ENCODE measurements at places on chromosomes 6 and 20. TPM values are rescaled to one million over a fixed set of nuclear protein-coding genes. Genes with fewer than 3 reads are reported as not detected.

- H3K4me1 ChIP-seq, result peaks cover 33% of the 10 kb centered on the region
- H3K36me3 ChIP-seq, result no peaks in the 10 kb centered on the region
- DNase-seq, result peak; percentile 34
- H3K27ac ChIP-seq, result no peak overlapping the region
- H3K27me3 ChIP-seq, result no peaks in the 10 kb centered on the region
- H3K4me3 ChIP-seq, result no peak overlapping the region
Observed at GRCh38 chr20:34880215-34880850, 3.9 kb downstream of the ACSS2 start.

TP53TG5 gene
- total RNA-seq, result not detected

GRCh38 chr20:20933142-20933958, 172.8 kb downstream of the LINC00237 start:
- no peaks in the 10 kb centered on the region for H3K27me3 ChIP-seq
- no peak for DNase-seq
- H3K27ac ChIP-seq, result no peak overlapping the region
- H3K4me3 ChIP-seq, result no peak overlapping the region

UFL1 gene
- total RNA-seq, result 17.7 TPM

DNA sequence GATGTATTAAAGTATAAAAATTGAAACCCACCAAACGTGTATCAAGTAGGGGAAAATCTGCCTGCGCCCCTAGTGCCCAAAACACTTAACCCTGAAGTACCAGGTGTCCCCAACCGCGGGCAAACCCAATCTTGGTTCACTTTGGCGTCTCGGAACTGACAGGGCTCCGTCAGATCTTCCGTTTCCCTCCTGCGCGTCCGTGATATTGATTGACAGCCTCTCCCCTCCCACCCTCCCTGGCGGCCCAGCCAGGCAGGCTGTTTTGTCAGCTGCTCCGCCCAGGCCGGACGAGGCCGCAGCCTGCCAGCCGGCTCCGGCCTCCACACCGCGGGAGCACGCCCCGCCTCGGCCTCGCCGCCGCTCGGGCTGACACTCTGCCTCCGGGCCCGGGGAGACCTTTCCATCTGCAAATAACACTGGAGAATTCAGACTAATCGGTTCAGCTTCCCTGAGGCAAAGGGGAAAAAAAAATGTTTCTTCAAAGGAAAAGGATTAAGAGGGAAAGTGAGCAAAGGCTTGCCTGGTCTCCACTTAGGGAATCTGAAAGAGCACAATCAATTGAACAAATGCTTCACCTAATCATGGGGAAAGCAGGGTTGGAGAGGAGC, 234.9 kb upstream of the MCHR2 start:
- DNase-seq, result no peak
- peaks cover 14% of the 10 kb centered on the region for H3K4me1 ChIP-seq
- H3K27me3 ChIP-seq, result no peaks in the 10 kb centered on the region
- no peaks in the 10 kb centered on the region for H3K36me3 ChIP-seq

SPATS1 gene
- total RNA-seq, result not detected

SMLR1 gene
- total RNA-seq, result not detected

GRCh38 chr6:82084324-82084920, 163.1 kb downstream of the IBTK start:
- no peak overlapping the region for H3K27ac ChIP-seq
- H3K27me3 ChIP-seq, result no peaks in the 10 kb centered on the region
- no peaks in the 10 kb centered on the region for H3K4me1 ChIP-seq
- no peak for DNase-seq
- no peaks in the 10 kb centered on the region for H3K36me3 ChIP-seq

DNA sequence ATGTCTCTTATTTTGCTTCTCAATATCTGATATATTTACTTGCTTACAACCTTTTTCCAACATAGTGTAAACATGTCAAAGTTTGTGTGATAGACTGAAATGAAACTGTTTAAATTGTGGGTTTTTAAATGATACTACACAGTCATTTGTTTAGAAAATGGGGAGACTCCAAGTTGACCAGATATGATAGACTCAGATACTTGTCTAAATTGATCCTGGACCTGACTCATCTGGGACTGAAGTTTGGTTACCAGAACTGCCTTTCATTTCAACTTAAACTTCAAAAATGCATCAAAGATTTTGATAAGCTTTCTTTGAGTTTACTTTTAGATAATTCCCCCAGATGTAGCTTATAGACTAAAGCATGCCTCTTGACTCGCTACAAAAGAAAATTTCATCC, 27.0 kb upstream of the PRL start:
- no peak overlapping the region for H3K4me3 ChIP-seq
- H3K27ac ChIP-seq, result no peak overlapping the region
- no peaks in the 10 kb centered on the region for H3K27me3 ChIP-seq
- no peaks in the 10 kb centered on the region for H3K36me3 ChIP-seq
- DNase-seq, result no peak
- peaks cover 12% of the 10 kb centered on the region for H3K4me1 ChIP-seq

DNA sequence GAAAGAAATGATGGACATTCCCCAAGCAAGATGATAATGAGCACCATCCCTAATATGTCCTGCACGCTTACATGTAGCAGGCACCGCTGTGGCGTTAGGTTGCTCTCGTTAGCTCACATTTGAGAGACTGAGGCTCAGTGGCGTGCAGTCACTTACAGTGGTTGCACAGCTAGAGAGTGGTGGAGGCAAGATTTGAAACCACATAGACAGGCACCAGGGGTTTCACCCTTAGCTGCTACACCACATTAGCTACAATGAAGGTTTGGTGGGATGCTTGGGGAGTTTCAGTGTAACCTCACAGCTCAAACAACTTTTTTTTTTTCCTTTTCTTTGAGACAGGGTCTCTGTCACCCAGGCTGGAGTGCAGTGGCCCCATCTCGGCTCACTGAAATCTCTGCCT, 3.7 kb downstream of the COX4I2 start:
- no peaks in the 10 kb centered on the region for H3K36me3 ChIP-seq
- no peaks in the 10 kb centered on the region for H3K4me1 ChIP-seq
- no peak overlapping the region for H3K27ac ChIP-seq
- DNase-seq, result no peak

TDRD6 gene
- 0.49 TPM for total RNA-seq

DNA sequence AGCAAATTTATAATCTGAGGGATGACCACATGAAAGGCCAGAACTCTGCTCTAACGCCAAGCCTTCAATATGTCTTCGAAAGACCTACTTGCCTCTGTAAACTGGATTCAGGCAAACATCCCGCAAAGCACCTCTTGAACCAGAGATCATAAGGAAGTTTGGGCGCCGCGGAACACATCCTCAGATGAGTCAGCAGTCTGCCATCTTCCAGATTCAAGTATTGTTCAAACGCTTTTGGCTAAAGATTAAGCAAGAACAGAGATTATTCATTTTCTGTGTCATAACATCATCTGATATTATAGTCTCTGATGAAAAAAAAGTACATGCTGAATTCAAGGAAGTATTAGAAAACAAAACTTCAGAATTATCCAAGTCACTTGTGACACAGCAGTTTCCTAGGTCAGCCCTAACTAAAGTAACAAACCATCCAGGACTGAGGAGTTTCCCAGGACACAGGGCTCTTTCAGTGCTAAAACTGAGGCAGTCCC, 20.8 kb downstream of the TBC1D7 start:
- H3K4me3 ChIP-seq, result no peak overlapping the region
- peaks cover 12% of the 10 kb centered on the region for H3K4me1 ChIP-seq
- peaks cover 33% of the 10 kb centered on the region for H3K36me3 ChIP-seq
- no peak overlapping the region for H3K27ac ChIP-seq
- H3K27me3 ChIP-seq, result no peaks in the 10 kb centered on the region
- DNase-seq, result no peak

ACOT8 gene
- 50.6 TPM for total RNA-seq

All from vagina (tissue), 2 donors.